ENCODE measurements at places on chromosomes 1 and 21.

- no peak for DNase-seq
Measured at GRCh38 chr1:226887006-226887405, 16.6 kb downstream of the PSEN2 start.

GRCh38 chr1:72023063-72023930 lies 259.0 kb downstream of the NEGR1 start:
- no peak for DNase-seq

DNA sequence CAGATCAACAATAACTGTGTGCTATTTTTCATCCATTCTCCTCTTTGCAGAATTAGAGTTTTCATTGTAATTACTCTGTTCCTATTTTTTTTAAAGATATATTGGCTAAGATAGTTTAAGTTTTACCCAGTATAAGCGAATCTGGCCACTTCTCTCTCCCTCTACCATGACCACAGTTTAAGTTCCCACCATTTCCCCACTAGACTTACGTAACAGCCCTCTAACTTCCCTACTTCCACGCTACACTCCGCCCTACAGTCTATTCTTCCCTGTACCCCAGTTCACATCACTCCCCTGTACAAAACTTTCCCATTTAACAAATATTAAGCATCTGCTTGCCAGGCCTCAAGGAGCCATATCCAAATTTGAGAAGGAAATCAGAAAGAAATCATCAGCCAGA lies 16.5 kb downstream of the CTSK start:
- DNase-seq = no peak

- no peak for DNase-seq
Measured at GRCh38 chr1:179818743-179819173, 58.8 kb downstream of the TOR1AIP2 start.

GRCh38 chr1:89261926-89262515 lies 10.6 kb downstream of the GBP5 start:
- no peak for DNase-seq

DNA sequence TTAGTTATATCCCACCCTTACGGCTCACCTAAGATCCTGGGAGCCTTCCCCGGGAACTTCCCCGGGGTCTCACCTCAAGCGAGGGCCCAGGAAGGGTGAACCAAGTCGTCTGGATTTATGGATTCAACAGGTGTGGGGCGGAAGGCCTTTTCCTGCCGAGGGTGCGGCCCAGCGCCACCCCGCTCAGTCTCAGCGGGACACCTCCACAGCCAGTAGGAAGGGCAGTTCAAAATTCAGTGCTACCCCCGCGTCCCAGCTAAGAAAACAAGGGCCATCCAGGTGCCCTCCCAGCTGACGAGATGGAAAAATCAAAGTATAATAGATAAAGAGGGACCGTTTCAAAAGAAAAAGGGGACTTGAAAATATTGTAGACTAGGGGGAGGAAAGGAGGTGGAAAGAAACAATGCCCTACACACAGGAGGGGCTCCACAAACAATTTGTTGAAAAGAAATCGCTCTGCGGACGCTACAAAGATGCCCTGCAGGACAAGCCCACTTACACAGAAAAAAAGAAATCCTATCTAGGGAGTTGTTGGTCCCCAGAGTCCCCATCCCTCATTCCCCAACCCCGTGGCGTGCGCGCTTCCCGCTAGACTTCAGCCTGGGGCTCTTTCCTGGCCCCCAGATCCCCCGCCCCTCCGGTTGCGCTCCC lies 1.3 kb downstream of the SLC2A1 start:
- no peak for DNase-seq
